ENCODE measurements at places on chromosomes 7 and 10.
A peak's percentile ranks its signal among the peaks of the same experiment; 100 is the strongest.

- H3K27ac ChIP-seq: no peak overlapping the region
- no peak overlapping the region for H3K4me3 ChIP-seq
- H3K36me3 ChIP-seq: peaks cover 21% of the 10 kb centered on the region
- no peak for DNase-seq
These were observed 9.4 kb downstream of the LIMK1 start for GRCh38 chr7:74092964-74093471.

GRCh38 chr7:46452561-46453135, 531.6 kb upstream of the IGFBP3 start:
- no peaks in the 10 kb centered on the region for H3K36me3 ChIP-seq
- H3K27me3 ChIP-seq: no peaks in the 10 kb centered on the region
- no peak overlapping the region for H3K27ac ChIP-seq
- no peaks in the 10 kb centered on the region for H3K4me1 ChIP-seq
- DNase-seq: no peak

DNA sequence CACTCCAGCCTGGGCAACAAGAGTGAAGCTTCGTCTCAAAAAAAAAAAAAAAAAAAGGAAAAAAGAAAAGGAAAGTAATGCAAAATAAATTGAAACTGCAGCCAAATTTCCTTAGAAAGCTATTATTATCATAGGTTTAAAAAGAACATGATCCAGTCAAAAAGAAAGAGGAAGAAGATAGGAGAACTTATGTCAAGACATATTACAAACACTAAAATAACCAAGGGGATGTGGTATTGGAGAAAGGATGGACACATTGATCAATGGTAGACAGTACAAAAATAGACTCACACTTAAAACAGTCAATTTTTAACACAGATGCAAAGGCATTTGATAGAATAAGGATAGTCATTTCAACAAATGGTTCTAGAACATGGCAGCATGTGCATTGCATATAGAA, 27.3 kb upstream of the PFKP start:
- H3K36me3 ChIP-seq: no peaks in the 10 kb centered on the region
- H3K4me3 ChIP-seq: no peak overlapping the region
- DNase-seq: no peak
- peaks cover 24% of the 10 kb centered on the region for H3K27me3 ChIP-seq
- H3K27ac ChIP-seq: no peak overlapping the region

DNA sequence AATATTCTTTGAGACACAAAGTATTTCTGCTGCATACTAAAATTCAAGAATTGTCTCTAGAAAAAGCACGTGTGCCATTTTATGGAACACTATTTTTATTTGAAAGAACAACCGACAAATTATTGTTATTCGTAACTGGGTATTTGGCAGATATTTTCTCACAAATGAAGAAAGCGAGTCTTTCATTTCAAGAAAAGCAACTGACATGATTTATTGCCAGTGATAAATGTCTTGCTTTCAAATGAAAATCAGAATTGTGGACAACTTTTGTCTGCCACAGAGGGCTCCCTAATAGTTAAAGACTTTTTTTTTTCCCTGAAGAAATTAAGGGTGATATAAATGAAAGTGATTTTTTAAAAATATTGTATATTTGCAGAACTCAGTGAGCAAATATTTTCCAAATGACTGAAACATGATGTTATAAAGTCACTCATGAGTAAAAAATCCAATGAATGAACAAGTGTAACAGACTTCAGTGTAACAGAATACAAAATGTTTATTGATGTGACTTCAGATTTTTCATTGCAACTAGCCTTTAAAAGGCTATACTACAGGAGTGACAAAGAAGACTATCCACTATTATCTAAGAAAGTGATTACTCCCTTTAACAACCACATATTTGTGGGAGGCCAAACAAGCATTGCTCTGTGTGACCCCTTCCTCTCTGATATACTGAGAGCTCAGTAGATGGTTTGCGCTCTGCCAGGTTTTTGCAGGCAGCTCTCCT, 49.0 kb upstream of the SEMA3E start:
- H3K36me3 ChIP-seq: no peaks in the 10 kb centered on the region
- no peak overlapping the region for H3K4me3 ChIP-seq
- no peaks in the 10 kb centered on the region for H3K27me3 ChIP-seq
- DNase-seq: no peak

DNA sequence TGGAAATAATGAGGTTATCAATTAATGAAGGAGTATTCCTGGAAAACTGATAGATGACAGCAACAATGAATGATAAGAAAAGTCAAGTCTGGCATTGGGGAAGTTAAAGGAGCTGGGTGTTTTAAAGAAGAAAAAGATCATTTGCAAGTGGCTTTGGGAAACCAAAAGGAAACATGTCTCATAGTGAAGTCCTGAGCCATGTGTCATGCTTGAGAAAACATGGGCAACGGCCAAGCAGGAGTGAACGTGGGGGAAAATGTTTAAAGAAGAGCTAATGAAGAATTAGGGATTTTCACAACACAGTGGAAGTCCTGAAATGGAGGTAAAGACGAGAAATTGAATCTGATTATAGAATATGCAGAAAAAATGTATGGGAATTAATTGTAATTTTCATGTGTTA, 1383.2 kb upstream of the CELF2 start:
- no peaks in the 10 kb centered on the region for H3K4me1 ChIP-seq
- no peak for DNase-seq
- H3K4me3 ChIP-seq: no peak overlapping the region
- H3K27ac ChIP-seq: no peak overlapping the region
- no peaks in the 10 kb centered on the region for H3K27me3 ChIP-seq

- no peak overlapping the region for H3K27ac ChIP-seq
- H3K4me3 ChIP-seq: no peak overlapping the region
These were observed 75.9 kb downstream of the NRBF2 start for GRCh38 chr10:63208986-63209385.

DNA sequence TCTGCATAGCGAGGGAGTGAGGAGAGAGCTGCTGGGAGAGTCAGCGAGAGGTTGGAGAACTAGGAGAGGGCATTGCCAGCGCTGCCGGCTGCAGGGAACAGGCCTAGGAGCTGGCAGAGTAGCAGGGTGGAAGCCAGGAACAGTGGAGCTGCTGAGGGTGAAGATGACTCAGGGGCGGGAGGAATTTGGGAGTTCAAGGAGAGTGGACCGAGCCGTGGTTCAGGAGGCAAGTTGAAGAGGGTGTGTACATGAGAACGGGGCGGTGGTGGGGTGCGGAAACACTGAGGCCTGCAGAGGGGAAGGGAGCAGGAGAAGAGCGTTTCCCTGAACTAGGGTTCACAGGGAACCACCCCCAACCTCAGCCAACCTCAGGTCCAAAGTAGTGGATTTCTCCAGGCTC, 31.5 kb downstream of the HIF1AN start:
- no peaks in the 10 kb centered on the region for H3K36me3 ChIP-seq
- no peak overlapping the region for H3K4me3 ChIP-seq
- no peak overlapping the region for H3K27ac ChIP-seq
- peaks cover 9% of the 10 kb centered on the region for H3K4me1 ChIP-seq

DNA sequence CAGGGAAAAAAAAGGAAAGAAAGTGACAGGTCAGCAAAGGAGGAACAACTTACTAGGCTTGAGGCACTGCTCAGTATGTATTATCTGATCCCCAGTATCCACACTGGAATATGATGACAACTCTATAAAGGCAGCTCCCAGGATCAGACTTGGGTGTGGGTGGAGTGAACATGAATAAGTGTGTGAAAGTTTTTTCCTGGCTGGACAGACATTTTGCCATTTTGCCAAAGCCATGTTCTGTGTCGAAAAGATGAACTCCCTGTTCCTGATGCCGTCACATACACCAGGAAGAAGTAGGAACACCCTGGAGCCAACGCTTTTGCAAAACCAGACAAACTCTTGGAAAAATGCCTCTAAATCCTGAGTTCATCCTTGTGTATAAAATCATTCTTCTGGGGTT, 143.2 kb upstream of the MEOX2 start:
- H3K27ac ChIP-seq: no peak overlapping the region
- H3K4me3 ChIP-seq: no peak overlapping the region
- H3K4me1 ChIP-seq: no peaks in the 10 kb centered on the region
- H3K36me3 ChIP-seq: no peaks in the 10 kb centered on the region
- H3K27me3 ChIP-seq: no peaks in the 10 kb centered on the region

DNA sequence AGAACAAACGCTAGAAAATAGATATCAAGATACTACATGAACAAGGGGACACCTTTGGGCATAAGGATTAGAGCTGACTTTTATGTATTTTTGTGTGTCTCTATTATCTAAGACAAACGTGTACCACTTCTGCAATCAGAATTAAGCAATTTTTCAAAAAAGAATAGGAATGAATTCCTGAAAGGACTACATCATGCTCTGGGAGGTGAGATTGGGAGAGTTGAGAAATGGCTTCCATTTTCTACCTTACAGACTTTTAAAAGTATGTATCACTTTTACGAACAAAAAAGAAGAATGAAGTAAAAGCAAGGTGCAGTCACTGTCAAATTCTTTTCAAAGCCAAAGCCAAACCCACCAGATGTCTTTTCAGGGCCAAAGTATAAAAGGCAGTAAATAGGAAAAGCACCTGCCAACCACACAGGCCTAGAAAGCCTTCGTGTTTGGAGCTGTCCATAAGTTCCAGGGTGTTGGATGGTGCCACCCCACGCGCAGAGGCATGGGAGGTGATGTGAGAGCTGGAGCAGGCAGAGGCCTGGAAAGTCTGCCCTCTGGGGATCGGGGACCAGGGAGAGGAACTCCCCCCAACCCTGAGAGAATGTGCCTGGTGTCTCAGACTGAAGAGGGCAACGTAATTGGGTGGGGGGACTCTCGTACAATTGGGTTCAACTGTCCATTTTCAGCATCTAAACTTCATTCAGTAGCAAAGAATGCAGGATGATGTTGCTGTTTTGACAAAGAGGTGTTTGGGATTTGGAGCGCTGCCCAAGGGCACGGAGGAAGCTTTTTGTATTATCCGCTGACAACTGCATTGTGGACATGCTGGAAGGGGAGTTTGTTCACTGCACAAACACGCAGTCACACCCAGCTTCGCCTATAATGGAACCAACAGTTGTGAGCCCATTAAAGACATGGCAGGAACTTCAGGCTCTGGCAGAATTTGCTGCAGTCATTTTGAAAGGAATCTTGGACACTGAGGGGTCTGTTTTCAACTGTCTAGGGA, 17.6 kb upstream of the CTBP2 start:
- H3K36me3 ChIP-seq: no peaks in the 10 kb centered on the region
- H3K4me3 ChIP-seq: no peak overlapping the region
- DNase-seq: no peak

GRCh38 chr7:101125989-101126650, 784 bp upstream of the SERPINE1 start:
- H3K27me3 ChIP-seq: peaks cover 64% of the 10 kb centered on the region
- DNase-seq: peak; percentile 35
- peak overlapping the region; percentile 59 for H3K4me3 ChIP-seq
- no peaks in the 10 kb centered on the region for H3K36me3 ChIP-seq
- H3K27ac ChIP-seq: no peak overlapping the region

DNA sequence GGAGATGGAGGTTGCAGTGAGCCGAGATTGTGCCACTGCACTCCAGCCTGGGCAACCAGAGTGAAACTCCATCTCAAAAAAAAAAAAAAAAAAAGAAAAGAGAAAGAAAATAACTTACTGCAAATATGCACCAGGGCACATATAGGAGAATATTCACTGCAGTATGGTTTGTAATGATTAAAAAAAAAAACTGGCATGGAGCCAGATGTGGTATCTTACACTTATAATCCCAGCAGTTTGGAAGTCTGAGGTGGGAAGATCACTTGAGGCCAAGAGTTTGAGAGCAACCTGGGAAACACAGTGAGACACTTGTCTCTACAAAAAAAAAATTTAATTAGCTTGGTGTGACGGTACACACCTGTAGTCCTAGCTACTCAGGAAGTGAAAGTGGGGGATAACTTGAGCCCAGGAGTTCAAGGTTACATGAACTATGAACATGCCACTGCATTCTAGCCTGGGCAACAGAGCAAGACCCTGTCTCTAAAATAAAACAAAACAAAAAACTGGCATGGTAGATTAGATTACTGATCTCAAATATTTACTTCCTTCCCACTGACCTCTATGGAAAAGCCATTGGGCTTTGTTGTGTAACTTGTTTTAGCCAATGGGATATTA, 85.6 kb downstream of the MICU1 start:
- no peaks in the 10 kb centered on the region for H3K27me3 ChIP-seq
- H3K4me3 ChIP-seq: no peak overlapping the region
- peaks cover 20% of the 10 kb centered on the region for H3K36me3 ChIP-seq
- DNase-seq: no peak

DNA sequence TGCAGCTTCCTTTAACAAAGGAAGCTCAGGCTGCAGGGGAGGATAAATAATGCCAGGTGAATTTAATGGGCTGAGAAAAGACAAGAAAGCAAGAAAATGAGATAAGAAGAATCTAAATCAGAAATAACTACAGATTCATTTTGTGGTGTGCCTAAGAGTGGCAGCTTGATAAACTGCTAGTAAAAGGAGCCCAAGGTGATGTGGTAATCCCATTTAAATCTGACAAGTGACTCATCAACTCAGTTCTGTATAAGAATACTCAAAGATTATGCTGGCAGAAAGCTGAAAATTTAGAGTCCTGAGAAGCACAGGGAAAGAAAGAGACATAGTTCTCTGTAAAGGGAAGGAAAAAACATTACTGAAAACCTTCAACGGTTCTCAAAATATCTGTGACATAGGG, 109.4 kb upstream of the PDE1C start:
- no peak overlapping the region for H3K4me3 ChIP-seq
- H3K27ac ChIP-seq: no peak overlapping the region
- no peak for DNase-seq
- H3K4me1 ChIP-seq: no peaks in the 10 kb centered on the region

DNA sequence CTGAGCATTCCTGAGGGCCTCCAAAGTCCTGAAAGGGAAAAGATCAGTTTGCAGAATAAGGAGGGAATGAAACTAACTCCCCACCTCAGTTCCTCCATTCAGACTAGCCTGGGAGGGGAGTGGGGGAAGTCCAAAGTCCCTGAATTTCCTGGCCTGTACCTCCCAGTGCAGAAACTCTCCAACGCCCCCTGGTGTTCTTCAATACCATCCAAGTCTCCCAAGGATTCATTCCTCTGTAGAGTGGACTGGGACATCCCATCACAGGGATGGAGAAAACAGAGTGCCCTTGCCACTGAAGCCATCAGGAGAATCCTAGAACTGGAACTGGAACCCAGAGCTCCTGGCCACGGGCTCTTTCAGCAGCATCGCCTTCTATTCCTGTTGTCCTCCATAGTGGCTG, 1.6 kb upstream of the COL13A1 start:
- no peaks in the 10 kb centered on the region for H3K36me3 ChIP-seq
- H3K4me1 ChIP-seq: peaks cover 4% of the 10 kb centered on the region
- H3K27me3 ChIP-seq: peaks cover 47% of the 10 kb centered on the region
- H3K27ac ChIP-seq: no peak overlapping the region

- peaks cover 32% of the 10 kb centered on the region for H3K4me1 ChIP-seq
- peaks cover 2% of the 10 kb centered on the region for H3K27me3 ChIP-seq
- peaks cover 46% of the 10 kb centered on the region for H3K36me3 ChIP-seq
These were observed 6.4 kb downstream of the NFKB2 start for GRCh38 chr10:102401735-102402511.

DNA sequence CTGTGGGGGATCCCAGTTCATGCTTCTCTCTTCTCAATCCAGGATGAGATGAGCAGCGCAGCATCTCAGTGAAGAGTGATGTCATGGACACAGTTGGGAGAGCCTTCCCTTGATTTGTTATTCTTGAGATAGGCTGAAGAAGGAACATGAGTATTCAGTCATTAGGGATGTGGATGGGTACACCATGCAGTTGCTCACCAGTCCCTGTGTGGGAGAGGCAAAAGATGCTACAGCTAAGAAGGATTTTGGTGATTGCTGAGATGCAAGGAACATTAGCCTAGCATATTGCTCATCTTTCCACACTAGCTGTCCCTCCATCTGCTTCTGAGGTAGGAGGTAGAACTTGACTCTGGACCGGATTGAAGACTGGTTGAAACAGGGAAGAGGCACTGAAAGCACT, 179.6 kb downstream of the GALNT17 start:
- H3K27me3 ChIP-seq: no peaks in the 10 kb centered on the region
- no peak overlapping the region for H3K4me3 ChIP-seq
- H3K4me1 ChIP-seq: no peaks in the 10 kb centered on the region
- H3K36me3 ChIP-seq: no peaks in the 10 kb centered on the region

All from activated CD4-positive, alpha-beta memory T cell treated with anti-CD3 and anti-CD28 coated beads, Interleukin-2, amount 10 ng/mL, durations not matched to agents 7 days and 5 days (primary cell).